ENCODE measurements at places on chromosomes 5 and 9.
A peak's percentile ranks its signal among the peaks of the same experiment; 100 is the strongest.

- peak; percentile 73 for DNase-seq
Measured at GRCh38 chr5:174799121-174799520, 74.7 kb downstream of the MSX2 start.

- no peak for DNase-seq
Measured at GRCh38 chr9:346111-346571, 131.5 kb downstream of the DOCK8 start.

GRCh38 chr5:142183561-142183960 is 75.0 kb downstream of the NDFIP1 start:
- no peak for DNase-seq

GRCh38 chr9:112844771-112845542 is 45.7 kb downstream of the SLC46A2 start:
- DNase-seq, result no peak

All from AG09319 (cell line).